NCI-H526 treated with DMSO at 0.1 percent for 48 hours (cell line): ENCODE measurements at places on chromosomes 11 and 22.

GRCh38 chr11:114775875-114776621 lies 97.7 kb downstream of the NXPE2 start:
- DNase-seq, result no peak

GRCh38 chr22:17115945-17116565 lies 5.1 kb downstream of the TMEM121B start:
- no peak for DNase-seq

DNA sequence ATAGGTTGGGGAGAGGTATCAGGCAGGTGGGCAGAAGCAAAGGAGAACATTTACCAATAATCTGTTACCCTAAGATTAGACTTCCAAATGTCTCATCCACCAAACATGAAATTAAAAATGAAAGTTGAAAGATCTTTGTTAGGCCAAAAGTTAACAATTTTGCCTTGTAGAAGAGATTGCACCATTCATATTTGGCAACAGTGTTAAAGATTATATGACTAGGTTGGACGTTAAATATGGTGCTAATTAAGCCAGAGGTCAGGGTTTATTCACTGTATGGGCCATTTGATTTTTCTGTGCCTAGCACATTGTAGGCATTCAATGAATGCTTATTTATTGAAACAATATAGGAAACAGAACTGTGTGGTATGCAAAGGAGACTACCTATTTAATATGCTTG lies 126.1 kb upstream of the SLC5A12 start:
- no peak for DNase-seq

- no peak for DNase-seq
These were observed 61.0 kb downstream of the CYTH4 start for GRCh38 chr22:37343348-37343747.

GRCh38 chr22:27601195-27601594 lies 200.4 kb downstream of the MN1 start:
- DNase-seq, result no peak

- no peak for DNase-seq
These were observed 24.0 kb upstream of the MPPED1 start for GRCh38 chr22:43387815-43388214.

DNA sequence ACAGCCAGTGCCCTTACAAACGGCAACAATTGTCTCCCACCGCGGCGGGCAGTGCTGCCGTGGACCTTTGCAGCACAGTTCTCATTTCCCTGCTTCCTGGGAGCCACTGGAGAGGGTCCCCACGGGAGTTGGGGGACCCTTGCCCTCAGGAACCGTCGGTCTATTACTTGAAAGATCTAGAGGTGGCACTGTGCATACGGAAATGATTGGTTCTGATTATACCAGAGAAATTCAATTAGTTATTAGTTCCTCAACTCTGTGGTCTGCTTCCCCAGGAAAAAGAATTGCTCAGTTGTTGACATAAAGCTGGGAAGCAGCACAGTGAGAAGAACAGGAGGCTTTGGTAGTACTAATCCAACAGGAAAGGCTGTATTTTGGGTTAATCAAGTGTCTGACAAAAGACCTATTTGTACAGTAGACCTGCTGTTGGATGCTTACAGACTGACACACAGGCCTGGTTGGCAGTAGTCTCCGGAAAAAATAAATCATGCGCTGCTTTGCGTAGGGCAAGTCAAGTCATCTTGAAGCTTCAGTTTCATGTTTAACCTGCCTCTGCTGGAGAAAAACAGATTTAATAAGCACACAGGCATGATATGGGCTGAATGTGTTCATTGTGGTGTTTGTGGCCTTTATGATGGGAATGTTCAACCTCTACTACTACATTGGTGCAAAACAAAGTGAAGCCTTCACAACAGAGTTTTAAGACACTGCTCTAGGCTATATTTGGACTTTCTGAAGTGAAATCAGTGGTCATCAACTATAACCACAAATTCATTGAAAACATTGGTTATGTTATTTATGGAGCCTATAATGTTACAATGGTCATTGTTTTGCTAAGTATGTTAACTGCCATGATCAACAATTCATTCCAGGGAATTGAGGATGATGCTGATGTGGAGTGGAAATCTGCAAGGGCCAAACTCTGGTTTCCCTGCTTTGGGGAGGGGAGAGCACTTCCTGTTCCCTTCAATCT lies 54.6 kb upstream of the SC5D start:
- DNase-seq, result peak; percentile 85

- DNase-seq, result no peak
These were observed 24.1 kb downstream of the APOL3 start for GRCh38 chr22:36136475-36136874.

- no peak for DNase-seq
These were observed 5.0 kb upstream of the LRFN4 start for GRCh38 chr11:66851698-66852465.
